ENCODE measurements at places on chromosomes 1 and 21.

DNA sequence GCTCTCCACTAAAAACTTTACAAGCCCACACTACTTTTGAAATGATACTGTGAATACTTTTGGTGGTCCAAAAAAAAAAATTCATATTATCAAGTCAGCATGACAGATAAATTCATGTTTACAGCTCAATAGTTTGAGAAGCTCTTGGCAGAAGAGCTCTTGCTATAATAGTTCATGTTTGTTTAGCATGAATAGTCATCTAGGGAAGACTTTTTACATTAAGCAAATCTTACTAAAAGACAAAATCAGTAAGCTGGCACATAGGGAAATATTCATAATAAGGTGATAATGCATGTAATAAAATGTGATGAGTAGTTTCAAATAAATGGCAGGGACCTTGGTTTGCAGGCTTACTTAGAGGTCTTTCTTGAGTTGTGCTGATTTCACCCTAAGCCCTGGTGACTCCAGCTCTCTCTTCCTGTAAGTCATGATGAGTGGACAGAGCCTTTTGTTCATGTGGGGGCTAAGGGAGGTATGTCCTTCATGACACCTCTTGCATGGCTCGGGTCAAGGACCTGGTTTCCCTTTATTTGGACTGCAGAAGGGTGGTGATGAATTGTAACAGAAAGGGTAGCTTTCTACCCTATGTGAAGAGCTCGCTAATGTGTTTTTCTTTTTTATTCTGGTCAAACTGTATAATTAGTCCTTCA is 166.7 kb downstream of the GABPA start:
- DNase-seq = no peak

GRCh38 chr1:9477535-9477934 is 61.7 kb upstream of the SLC25A33 start:
- no peak for DNase-seq

DNA sequence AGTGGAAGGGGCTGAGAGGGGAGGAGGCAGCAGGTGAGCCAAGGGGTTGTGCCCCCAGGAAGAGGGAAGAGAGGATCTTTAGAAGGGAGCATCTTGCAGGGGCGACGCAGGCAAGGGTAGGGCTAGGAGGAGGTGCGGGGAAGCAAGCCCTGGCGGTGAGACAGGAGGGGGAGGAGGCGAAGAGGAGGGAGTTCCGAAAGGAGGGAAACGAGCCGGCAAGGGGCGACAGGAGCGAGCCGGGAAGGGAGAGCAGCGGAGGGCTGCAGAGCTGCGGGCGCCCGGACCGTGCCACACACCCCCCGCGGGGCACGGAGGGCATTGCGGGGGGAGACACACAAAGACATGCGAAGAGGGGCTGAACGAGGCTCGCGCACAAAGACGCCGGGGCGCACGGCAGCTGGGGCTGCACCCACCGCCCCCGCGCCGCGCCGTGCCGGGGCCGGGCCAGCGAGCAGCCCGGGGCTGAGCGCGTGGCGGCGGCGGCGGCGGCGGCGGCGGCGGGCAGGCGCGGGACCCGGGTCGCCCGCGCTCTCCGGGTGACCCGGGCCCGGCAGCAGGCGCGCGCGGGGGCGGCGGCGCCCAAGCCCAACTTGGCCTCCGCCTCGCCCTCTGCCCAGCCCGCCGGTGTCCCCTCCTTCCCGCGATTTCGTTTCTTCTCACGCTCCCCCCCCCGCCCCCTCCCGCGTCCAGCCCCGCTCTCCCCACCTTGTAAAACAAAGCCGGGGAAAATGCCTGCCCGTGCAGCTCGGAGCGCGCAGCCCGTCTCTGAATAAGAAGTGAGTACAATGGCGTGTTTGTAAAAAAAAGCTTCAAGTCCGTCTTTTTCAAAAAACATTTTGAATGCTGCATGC is at the start of gene KCNK2:
Gene KCNK2, plus strand, starts transcription at position 206 of the 851 bp plus-strand sequence. CDS start 649 bp downstream, outside the sequence.
- DNase-seq = no peak

- DNase-seq = no peak
Observed at GRCh38 chr1:70003211-70003908, 202.0 kb downstream of the LRRC40 start.

- DNase-seq = no peak
Observed at GRCh38 chr1:181656491-181656890, 173.2 kb downstream of the CACNA1E start.

DNA sequence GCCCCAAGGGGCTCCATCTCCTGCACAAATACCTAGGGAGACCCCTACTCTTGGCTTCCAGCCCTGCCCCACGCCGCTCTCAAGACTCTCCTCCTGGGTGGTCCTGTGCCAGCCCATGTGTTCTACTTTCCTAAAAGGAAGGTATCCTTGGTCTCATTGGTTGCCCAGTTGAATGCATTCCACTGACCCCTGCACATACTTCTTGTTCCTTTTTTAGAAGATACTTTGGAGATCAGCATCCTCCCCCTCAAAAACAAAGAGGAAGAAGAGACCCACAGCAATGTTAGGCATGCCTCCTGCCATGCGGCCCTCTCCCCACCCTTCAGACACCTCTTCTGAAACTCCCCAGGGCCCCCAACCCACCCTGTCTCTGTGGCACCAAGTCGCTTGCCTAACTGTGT is 4.1 kb downstream of the SLAMF9 start:
- DNase-seq = no peak

DNA sequence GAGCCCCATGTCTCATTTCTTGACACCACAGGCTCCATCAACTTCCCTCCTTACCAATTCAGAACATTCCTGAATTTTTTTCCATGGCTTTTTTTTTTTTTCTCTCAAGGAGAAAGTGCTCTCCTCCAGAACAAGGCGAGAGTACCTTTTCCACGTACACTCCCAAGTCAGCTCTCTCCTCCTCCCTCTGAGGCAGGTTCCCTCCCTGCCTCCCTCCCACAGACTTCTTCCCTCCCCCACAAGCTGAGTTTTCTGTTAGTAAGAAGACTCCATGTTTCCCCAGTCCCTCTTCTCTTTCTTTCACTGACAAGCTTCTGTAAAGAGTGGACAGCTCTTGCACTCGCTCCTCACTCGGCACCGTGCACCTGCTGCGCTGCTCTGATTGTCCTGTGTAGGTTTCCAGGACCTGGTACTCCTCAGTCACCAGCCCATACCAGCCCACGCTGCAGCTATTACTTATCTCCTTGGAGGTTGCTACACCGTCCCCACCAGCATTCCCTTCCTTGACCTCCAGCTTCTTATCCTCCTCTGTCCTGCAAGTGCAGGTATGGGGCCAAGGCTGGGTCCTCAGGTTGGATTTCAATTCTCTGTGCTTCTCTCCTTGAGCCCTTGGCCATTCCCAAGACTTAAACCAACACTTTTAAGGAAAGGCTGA is 3.8 kb downstream of the TRAF5 start:
- no peak for DNase-seq

GRCh38 chr1:111739925-111740765 is 950 bp upstream of the INKA2 start:
- no peak for DNase-seq
